K562 (cell line): ENCODE measurements at places on chromosomes 5 and 9. TPM values are rescaled to one million over a fixed set of nuclear protein-coding genes. Genes with fewer than 3 reads are reported as not detected.

Gene FAM120AOS
- total RNA-seq: 39.6 and 43.5 TPM in 2 replicates

Gene FOXD1
- total RNA-seq: 0.22 and 0.40 TPM in 2 replicates

Gene COL5A1
- total RNA-seq: 0.13 TPM in 2 replicates

Gene HSD17B4
- 109 and 114 TPM in 2 replicates for total RNA-seq

DNA sequence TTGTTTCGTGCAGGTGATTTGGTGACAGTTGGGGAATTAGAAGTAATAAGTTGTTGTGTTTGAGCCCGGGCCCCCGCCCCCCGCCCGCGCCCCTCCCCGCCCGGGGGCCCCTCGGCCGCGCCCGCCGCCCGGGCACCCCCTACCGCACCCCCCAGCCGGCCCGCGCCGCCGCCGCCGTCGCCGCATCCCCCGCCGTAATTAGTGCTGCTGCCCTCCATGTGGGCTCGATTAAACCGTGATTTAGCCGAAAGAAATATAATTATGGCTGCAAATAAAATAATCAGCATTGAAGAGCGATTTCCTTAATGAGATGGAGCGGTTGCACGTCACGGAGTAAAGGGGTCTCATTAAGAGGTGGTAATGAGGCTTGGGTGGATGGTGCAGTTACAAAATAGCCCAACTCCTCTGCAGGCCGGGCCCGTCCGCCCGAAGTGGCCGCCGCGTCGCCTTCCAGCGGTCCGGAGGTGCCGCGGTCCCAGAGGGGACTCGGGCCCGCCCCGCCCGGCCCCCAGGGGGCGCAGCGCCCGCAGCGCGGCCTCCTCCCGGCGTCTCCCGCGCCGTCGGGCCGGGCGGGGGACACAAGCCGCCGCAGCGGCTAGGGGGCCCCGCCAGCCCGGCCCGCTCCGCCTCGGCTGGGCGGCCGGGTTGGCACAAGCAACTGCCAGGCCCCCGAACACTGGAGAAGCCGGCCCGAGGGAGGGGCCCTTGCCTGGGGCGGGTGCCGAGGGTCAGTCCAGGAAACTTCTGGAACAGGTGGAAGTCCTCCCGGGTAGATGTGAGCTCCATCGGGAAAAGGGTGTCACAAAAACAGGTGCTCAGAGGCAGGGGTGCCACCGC is 6.9 kb upstream of the OTP start:
- peaks cover 49% of the 10 kb centered on the region for H3K27me3 ChIP-seq
- peaks cover 24% of the 10 kb centered on the region for H3K4me1 ChIP-seq
- peak; percentile 90 for DNase-seq

DNA sequence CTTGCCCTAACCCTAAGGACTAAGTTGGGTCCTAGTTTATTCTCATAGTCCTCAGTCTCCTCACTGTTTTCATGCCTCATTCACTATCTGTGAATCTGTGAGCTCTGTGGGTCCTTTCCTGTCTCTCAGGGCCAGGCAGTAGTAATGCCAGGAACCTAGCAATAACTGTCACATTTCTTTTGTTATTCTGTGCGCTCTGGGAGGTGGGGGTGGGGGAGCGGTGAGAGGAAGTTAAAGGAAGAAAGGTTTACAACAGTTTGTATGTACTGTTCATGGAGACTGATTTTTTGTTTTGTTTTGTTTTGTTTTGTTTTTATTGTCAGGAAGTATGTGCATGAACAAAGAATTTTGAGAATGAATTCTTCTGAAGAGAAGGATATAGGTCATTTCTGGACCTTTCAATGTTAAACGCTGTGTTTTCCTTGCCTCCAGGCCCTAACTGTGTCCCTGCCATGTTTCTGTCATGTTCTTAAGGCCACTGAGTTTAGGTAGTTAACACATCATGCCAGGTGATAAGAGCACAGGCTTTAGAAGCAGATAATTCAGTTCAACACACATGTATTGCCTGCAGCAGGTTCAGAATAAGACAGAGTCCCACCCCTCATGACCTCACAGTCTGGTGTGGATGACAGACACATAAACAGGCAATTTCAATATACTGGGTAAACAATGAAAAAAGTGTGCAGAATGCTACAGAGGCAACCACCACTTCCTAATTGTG is 13.3 kb upstream of the FEM1C start:
- H3K36me3 ChIP-seq: no peaks in the 10 kb centered on the region
- H3K27ac ChIP-seq: no peak overlapping the region
- no peak for DNase-seq

DNA sequence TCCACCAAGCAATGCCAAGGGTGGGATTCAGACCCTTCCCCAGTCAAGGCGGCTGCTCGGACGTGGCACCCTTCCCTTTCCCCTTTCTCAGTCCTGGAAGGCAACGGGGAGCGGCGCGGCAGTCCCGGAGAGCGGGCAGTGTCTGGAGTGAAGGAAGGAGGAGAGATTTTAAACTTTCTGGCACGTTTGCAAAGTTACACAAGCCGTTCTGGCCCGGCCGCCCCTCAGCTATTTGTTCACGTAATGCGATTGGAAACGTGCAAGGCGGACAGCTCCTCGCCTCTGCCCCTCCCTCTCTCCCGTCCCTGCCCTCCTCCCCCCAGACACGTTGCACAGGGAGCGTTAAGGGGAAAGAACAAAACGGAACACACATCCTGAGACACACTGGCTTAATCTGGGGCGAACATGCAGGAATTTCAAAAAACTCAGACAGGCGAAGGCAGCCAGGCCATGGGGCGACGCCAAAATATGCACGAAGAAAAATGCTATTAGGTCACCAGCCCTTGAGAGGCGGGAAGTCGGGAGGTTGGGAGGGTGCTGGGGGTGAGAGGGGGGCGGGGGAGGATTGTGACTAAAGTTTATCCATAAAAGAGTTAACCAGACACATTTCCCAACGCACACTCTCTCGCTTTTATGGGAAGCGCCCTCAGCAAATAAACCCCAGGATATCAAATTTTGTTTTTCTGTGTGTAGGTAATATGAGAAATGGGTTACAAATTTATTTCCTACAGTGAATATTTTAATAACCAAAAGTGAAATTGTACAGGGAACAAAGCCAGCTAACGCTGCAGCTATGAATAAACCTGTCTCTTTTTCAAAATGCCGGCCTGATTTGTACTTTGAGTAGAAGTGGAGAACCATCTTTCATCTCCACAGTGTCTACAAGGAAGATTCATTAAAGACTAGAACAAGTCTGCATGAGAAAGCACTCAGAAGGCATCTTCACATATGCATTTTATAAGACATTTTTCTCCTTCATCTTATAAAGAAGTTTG is at the start of gene LOX:
Gene LOX, minus strand, starts transcription at position 144 of the 995 bp plus-strand sequence. CDS start 274 bp downstream, outside the sequence.
- no peaks in the 10 kb centered on the region for H3K4me1 ChIP-seq
- DNase-seq: no peak
- no peak within 1 kb of the TSS for H3K4me3 ChIP-seq
- H3K27ac ChIP-seq: no peak within 1 kb of the TSS
- H3K36me3 ChIP-seq: no peaks in the 10 kb centered on the region

- H3K27me3 ChIP-seq: no peaks in the 10 kb centered on the region
- no peak overlapping the region for H3K4me3 ChIP-seq
- H3K27ac ChIP-seq: no peak overlapping the region
- no peaks in the 10 kb centered on the region for H3K4me1 ChIP-seq
- no peak for DNase-seq
Measured at GRCh38 chr5:10213316-10213715, 36.4 kb downstream of the ATPSCKMT start.

DNA sequence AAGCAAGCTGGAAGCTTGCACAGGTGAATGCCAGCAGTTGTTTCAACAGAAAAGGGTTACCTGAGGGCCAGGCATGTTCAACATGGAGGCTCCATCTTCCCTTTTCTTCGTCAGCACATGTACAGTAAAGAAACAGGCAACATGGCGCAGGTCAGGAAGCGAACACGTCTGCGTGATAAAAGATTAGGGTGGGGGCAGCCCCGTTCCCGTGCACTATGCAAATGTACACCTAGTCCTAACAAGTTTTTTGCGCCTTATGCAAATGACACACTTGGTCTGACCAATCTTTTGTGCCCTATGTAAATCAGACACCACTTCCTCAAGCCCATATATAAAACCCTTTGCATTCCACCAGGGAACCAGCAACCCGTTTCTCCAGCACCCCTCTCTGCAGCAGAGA is 452.1 kb upstream of the PTPRD start:
- DNase-seq: peak; percentile 19
- peak overlapping the region; percentile 49 for H3K4me3 ChIP-seq
- H3K27me3 ChIP-seq: no peaks in the 10 kb centered on the region
- H3K27ac ChIP-seq: peak overlapping the region; percentile 74
- peaks cover 3% of the 10 kb centered on the region; the same call in 1 of the 3 replicates for H3K4me1 ChIP-seq
- no peaks in the 10 kb centered on the region for H3K36me3 ChIP-seq

DNA sequence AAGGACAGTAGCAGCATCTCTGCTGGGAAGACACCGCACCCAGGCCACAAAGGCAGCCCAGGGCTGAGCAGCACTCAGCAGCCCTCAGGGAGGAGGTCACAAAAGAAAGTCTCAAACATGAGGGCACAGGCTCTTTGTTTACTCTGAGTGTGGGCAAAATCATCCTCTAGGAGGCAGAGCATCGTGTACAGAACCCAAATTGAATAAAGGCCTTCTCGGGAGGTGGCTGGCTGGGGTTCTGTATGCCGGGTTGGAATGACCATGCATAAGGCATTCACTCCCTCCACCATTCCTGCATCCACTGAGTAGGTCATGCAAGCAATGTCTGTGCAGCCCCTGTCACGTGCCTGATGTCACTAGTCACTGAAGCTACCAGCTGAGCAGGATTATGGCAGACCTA is 412.8 kb downstream of the SPOCK1 start:
- H3K27ac ChIP-seq: no peak overlapping the region
- no peak for DNase-seq
- no peak overlapping the region for H3K4me3 ChIP-seq

- DNase-seq: no peak
- peaks cover 10% of the 10 kb centered on the region; the same call in 2 of the 3 replicates for H3K4me1 ChIP-seq
- no peaks in the 10 kb centered on the region for H3K36me3 ChIP-seq
- no peaks in the 10 kb centered on the region for H3K27me3 ChIP-seq
- H3K4me3 ChIP-seq: no peak overlapping the region
Measured at GRCh38 chr9:116323571-116323970, 170.0 kb downstream of the PAPPA start.

DNA sequence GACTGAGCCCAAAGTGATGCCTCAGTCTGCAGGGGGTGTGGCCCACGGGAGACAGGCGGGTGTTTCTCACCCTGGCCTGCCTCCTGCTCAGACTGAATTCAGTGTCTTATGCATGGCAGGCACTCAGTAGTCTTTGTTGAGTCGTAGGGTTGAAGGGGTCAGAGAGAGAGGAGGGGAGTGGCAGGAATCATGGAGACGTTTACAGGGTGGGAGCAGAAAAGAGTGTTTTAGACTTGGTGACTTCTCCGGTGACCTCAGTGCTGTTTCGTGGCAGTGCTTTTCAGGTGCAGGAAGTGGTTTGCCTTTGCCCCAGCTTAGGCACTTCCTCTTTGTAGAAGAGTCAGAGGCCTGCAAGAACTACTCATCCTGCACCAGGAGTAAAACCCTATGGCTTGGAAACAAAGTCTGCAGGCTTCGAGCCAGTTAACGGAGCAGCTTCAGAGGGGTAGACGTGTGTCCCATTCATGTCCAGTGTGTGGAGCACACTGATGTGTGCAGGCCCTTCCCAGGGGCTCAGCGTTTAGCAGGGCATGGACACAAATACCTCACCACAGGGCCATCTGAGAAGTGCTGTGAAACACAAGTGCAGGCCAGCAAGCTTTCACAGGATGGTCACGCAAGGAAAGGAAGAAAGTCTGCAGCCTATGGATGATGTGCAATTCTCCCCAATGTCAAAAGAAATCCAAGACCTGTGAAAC is 24.5 kb upstream of the SEMA4D start:
- no peaks in the 10 kb centered on the region for H3K36me3 ChIP-seq
- H3K27me3 ChIP-seq: no peaks in the 10 kb centered on the region
- no peak for DNase-seq
- H3K27ac ChIP-seq: no peak overlapping the region
- H3K4me1 ChIP-seq: peaks cover 3% of the 10 kb centered on the region; the same call in 1 of the 2 replicates

GRCh38 chr5:174910245-174910737 is 185.9 kb downstream of the MSX2 start:
- DNase-seq: peak; percentile 77
- H3K4me3 ChIP-seq: no peak overlapping the region
- no peaks in the 10 kb centered on the region for H3K36me3 ChIP-seq
- no peaks in the 10 kb centered on the region for H3K27me3 ChIP-seq
- 0 out of 2 replicates have a peak, but pooled peaks cover 2% of the 10 kb centered on the region for H3K4me1 ChIP-seq

GRCh38 chr9:137781906-137782585 is 95.5 kb upstream of the CACNA1B start:
- no peaks in the 10 kb centered on the region for H3K27me3 ChIP-seq
- no peak for DNase-seq
- peaks cover 87% of the 10 kb centered on the region for H3K36me3 ChIP-seq
- H3K4me3 ChIP-seq: no peak overlapping the region

DNA sequence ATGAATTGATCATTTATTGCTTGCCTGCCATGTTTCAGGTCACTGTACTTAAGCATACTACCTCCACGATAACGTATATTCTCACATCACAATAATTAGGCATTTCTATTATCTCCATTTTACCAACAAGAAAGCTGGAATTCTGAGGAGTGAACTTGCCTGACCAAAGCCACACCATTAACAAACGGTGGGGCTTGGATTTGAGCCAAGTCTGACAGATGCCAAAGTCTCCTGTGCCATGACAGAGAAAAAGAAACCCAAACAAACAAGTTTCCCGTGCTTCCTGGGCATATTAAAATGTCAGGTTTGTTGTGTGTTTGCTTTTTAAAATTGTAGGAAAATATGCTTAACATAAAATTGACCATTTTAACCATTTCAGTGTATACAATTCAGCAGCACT is 40.8 kb upstream of the KCNV2 start:
- no peaks in the 10 kb centered on the region for H3K27me3 ChIP-seq
- no peak overlapping the region for H3K27ac ChIP-seq
- H3K4me3 ChIP-seq: no peak overlapping the region
- H3K4me1 ChIP-seq: no peaks in the 10 kb centered on the region

DNA sequence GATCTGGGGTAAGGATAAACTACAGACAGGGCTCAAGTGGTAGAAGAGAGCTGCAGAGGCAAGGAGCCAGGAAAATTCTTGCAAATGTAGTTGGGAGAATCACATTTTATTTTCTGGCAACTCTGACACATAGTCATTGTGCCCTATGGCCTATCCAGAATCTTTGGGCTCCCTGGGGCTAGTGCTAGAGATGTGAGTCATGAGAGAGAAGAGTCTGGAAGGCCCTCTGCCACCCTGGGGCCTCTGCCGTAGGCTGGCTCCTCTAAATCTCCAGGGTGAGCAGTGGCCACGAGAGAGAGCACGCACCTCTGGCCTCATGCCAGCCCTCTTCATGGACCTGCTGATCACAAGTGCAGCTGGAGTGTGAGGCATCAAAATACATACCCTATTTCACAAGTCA is 74.3 kb upstream of the SSBP2 start:
- DNase-seq: no peak
- H3K4me3 ChIP-seq: no peak overlapping the region

DNA sequence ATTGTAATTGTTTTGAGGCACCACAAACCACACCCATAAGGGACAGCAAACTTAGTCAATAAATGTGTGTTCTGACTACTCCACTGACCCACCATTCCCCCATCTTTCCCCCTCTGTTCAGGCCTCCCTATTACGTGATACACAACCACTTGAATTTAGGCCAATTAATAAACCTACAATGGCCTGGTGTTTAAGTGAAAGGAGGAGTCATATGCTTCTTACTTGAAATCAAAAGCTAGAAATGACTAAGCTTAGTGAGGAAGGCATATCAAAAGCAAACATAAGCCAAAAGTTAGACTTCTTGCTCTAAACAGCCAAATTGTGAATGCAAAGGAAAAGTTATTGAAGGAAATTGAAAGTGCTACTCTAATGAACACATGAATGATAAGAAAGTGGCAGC is 14.6 kb downstream of the ZBTB43 start:
- H3K27ac ChIP-seq: no peak overlapping the region
- no peaks in the 10 kb centered on the region for H3K4me1 ChIP-seq
- H3K4me3 ChIP-seq: no peak overlapping the region
- H3K36me3 ChIP-seq: peaks cover 51% of the 10 kb centered on the region
- DNase-seq: no peak
- H3K27me3 ChIP-seq: no peaks in the 10 kb centered on the region

- no peaks in the 10 kb centered on the region for H3K27me3 ChIP-seq
- H3K36me3 ChIP-seq: peaks cover 10% of the 10 kb centered on the region; the same call in 1 of the 3 replicates
- H3K4me1 ChIP-seq: peaks cover 75% of the 10 kb centered on the region
- peak overlapping the region; percentile 19; the same call in 1 of the 3 replicates for H3K27ac ChIP-seq
Measured at GRCh38 chr9:137077758-137078693, 709 bp downstream of the UAP1L1 start.
